AG09309 (cell line): ENCODE measurements at places on chromosomes 7 and 10.

- no peak for DNase-seq
These were observed 337.2 kb downstream of the C7orf25 start for GRCh38 chr7:42574685-42575084.

DNA sequence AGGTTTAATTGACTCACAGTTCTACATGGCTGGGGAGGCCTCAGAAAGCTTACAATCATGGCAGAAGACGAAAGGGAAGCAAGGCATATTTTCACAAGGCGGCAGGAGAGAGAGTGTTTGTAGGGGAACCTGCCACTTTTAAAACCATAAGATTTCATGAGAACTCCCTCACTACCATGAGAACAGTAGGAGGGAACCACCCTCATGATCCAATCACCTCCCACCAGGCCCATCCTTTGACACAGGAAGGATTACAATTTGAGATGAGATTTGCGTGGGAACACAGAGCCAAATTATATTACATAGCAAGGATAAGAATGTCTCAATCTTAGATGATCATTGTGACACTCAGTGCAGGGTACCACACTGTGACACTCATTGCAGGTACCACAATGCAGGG lies 44.2 kb downstream of the MRPL32 start:
- no peak for DNase-seq

DNA sequence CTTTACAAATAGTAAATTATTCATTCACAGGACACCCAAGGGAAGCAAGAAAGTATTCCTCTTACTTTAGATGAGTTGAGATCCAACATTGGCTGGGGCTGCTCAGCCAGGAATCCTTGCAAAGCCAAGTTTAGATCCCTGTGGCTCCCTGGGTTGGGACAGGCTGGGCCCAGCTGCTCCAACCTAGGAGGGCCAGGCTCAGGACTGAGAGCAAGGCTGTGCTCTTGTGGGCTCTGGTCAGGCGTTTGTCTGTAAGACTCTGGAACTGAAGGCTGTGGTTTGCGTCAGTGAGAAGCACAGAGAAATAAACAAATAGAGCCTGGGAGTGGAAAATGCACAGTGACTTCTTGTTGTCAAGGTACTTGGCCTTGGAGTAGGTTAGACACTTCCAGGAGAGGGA lies 53.2 kb upstream of the TMEM273 start:
- DNase-seq = no peak

DNA sequence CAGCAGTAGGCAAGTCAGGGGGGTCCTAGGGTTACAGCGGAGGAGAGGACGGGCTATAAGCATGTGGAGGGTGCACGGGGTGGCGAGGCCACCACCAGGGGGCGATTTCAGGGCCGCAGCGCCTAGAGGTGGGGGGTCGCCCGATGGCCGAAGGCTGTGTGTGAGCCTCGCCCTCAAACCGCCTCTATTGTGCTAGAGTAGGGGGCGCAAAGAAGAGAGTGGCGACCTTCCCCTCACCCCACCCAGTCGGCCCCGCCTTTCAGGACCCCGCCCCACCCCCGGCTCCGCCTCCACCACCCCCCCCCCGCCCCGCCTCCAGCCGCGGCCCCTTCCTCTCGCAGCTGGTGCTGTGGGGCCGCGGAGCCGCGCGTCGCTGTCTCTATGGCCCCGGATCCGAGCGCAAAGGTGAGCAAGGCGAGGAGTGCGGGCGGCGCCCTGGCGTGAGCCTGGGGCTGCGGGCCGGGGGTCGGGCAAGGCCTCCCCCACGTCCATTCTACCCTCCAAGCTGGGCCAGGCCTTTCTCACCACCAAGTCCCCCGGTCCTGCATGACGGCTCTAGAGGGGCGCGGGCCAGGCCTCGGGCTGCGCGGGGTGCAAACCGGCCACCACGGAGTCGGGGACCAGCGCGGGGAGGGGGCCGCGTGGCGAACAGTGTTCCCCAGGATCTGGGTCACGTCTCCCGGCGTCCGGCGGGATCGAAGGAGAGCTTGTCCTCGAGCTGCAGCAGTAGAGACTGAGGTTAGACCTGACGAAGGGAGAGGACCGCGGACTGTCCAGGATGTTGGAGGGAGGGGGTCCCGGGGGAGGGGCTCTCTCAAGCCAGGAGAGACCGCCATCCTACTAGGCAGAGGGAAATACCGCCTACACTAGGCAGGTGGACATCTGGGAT lies at the start of gene SEMA4G:
TSS of gene SEMA4G (plus strand) at position 318 of the 889 bp plus-strand sequence. CDS start 3,409 bp downstream, outside the sequence.
- no peak for DNase-seq

GRCh38 chr10:71697938-71698709 lies 21.5 kb downstream of the C10orf105 start:
- no peak for DNase-seq

GRCh38 chr10:70927189-70927943 lies 39.0 kb upstream of the PCBD1 start:
- no peak for DNase-seq

DNA sequence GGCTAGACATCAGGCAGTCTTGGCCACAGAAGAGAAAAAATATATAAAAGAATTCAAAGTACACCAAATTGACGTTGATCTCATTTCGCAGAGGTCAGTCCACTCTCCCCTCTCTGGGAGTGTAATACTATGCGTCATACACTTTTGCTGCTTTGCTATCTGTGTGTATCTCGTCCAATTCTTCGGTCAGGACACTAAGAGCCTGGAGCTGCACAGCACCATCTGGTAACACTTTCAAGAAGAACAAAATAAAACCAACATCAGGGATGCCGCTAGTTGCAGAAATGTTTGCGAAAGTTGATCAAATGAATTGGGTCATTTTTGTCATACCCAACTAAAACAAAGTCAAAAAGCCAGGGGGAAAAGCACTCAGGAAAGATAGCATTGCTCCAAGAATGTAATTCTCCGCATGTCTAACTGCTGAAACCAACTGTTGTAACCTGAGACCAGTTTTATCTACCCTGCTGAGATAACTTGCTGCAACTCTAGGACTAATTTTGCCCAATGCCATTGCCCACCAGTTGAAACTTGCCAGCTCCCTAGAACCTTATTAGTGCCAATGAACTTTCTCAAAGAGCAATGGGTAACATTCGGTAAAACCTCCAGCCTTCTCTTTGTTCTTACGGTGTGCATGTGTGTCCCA lies 23.0 kb downstream of the TMEM176A start:
- DNase-seq = no peak

GRCh38 chr10:792792-793100 lies 103.3 kb upstream of the DIP2C start:
- DNase-seq = no peak
